Omental fat pad (tissue), 4 donors: ENCODE measurements at places on chromosomes 6 and 20.

DNA sequence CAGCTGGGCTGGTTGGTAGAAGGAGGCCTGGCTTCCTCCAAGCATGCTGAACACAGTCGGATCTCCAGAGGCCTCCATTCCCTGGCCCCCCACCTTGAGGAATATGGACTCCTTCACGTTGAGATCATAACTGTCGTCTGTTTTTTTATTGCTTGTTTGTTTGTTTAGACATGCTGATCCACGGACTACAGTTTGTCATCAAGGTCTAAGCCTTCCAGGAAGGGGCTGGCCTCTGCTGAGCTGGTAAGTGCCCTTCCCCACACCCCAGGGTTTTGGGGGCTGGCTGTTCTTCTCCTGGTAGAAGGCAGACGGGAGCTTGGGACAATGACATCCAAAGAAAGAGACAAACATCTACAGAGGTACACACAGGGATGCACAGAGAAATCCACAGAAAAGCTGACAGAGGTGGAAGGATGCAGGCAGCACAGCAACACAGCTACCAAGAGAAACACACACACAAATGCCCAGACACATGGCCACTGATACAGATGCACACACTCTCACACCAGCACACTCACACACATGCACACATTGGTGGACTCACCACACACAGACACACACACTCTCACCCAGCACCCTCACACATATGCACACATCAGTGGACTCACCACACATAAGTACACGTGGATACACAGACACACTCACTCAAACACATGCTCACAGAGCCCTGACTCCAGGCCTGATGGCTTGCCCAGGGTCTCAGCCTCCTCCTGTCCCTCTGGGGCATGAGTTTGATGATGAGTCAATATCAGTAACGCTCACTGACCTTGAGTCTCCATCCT, 6.7 kb downstream of the BPIFA1 start:
- no peak for DNase-seq

- no peak for DNase-seq
Observed at GRCh38 chr6:155466539-155466938, 10.9 kb upstream of the NOX3 start.

- no peak for DNase-seq
Observed at GRCh38 chr20:48262466-48262865, 477.2 kb upstream of the SULF2 start.

- no peak for DNase-seq
Observed at GRCh38 chr6:133761706-133762105, 127.2 kb upstream of the TCF21 start.

DNA sequence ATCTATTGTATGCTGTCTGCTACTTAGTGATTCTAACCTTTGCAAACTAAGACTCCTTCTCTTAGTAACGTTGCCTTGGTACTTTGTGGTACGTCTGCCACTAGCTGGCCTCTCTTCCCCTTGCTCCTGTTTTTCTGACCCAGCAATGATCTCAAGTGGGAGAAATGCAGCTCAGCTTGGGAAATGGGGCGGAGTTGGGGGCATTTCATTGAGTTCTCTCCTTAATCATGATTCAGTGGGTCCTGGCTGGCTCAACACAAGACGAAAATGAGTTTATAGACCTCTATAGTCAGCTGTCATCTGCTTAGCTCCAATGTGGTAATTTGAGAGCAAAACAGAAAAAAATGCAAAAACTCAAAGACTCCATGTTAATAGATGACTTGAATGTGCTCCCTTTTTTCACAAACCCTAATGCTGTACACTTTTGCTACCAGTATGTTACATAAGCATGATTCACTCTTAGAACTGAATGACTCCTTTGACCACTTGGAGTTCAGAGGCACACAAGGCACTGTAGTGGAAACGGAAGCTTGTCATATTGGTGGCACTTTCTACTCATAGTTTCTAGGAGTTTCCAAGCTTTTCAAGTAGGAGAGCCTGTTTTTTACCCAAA, 55.3 kb upstream of the SOX4 start:
- DNase-seq: no peak

- DNase-seq: no peak
Observed at GRCh38 chr6:36487698-36488097, 44.9 kb downstream of the KCTD20 start.

- DNase-seq: no peak
Observed at GRCh38 chr20:44581515-44581914, 864 bp upstream of the PKIG start.

- DNase-seq: no peak
Observed at GRCh38 chr6:144653885-144654505, 368.9 kb downstream of the UTRN start.

- no peak for DNase-seq
Observed at GRCh38 chr20:49635166-49635565, 67.2 kb upstream of the PTGIS start.

- DNase-seq: no peak
Observed at GRCh38 chr6:163671791-163672190, 257.3 kb downstream of the QKI start.

- no peak for DNase-seq
Observed at GRCh38 chr6:134724771-134725340, 225.0 kb downstream of the ALDH8A1 start.
